ENCODE measurements at places on chromosomes 13 and 19.
A peak's percentile ranks its signal among the peaks of the same experiment; 100 is the strongest.

- no peak for DNase-seq
Measured at GRCh38 chr19:49705919-49706318, 15.0 kb downstream of the CPT1C start.

DNA sequence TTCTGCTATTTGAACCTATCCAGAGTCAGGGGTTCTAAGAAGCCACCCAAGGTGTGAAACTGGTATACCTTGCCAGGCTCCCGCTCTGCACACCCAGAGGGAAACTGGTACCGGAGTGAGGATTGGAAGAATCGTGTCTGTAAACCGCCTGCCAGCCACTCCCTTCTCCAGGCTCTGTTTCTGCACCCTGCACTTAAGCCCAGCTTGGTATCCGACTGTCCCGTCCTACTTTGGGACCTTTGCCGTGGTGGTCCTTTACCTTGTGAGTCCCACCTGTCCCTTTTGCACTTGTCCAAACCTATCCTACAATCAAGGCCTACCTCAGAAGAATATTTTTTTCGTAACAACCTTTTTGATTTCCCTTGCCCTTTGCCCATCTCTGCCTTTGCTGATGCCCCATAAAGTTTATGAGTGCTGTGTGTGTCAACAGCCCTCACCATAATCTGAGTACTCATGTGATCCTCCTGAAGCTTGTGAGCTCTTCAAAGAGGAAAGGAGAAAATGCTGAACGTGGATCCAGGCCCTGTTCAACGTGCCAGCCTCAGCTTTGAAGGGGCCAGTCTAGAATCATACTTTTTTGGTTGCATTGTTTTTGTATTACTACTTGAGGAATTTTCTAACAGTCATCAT lies 44.7 kb downstream of the GARRE1 start:
- DNase-seq, result no peak

DNA sequence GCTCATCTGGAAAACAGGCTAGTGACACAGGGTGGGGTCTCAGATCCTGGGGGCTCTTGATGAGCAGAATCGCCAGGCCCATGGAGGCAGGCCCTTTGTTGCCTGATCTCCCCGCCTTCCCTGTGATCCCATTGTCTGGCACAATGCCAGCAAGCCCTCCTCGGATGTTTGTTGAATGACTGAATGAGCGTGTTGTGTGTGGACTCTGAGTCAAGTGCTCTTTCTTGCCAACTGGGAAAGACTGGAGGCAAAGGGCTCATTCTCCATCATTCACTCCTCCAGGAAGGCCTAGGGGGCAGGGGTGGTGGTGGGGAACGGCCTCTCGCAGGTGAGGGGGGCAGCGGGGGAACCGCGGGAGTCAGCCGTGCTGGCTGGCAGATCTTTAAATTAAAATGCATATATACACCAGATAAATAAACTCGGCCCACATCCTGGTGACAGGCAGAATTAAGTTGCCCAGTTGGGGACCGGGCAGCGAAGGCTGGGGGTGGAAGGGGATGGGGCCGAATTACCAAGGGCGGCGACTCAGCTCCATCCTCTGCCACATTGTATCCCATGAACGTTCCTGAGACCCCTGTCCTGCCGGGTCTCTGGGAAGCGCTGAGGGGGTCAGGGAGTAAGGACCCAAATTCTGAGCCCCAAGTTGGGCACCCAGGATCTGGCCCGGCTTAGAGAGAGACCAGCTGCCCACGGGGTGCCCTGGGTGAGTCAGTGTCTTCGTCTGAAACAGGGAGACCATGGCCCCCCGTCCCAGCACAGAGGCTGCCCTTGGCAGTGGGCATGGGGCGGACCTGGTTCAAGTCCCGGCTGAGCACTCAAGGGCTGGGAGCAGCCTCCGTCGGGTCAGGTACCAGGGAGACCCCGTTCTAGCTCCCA lies 24.5 kb downstream of the EFNA2 start:
- DNase-seq, result no peak

GRCh38 chr19:2577722-2578335 lies 101.9 kb downstream of the GADD45B start:
- DNase-seq, result no peak

GRCh38 chr19:27859689-27860088 lies 1353.3 kb downstream of the UQCRFS1 start:
- no peak for DNase-seq

GRCh38 chr13:24995225-24995804 lies 100.6 kb upstream of the PABPC3 start:
- peak; percentile 63 for DNase-seq

GRCh38 chr19:50821248-50821612 lies 2.4 kb downstream of the KLK1 start:
- no peak for DNase-seq

GRCh38 chr19:27767234-27767633 lies 1445.7 kb downstream of the UQCRFS1 start:
- no peak for DNase-seq

- DNase-seq, result no peak
Measured at GRCh38 chr13:99823961-99824360, 147.6 kb downstream of the ZIC5 start.

GRCh38 chr13:105915146-105915850 lies 620.2 kb downstream of the EFNB2 start:
- no peak for DNase-seq

GRCh38 chr19:5478241-5478924 lies 23.2 kb downstream of the ZNRF4 start:
- no peak for DNase-seq

DNA sequence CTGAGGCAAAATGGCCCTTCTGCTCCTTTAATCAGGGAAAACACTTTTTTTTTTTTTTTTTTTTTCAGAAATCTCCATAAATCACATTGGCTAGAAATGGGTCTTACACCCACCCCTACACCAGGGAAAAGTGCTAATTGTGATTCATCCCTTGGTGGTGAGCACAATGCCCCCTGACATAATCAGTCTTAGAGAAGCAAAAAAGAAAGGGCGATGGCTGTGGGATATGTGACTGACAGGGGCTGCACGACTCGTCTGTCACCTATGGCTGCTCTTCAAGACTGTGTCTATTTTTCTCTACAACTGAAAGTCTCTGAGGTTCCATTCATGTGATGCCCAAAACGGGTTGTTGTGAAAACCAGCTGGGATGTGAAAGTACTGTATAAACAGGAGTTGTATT lies 3.6 kb upstream of the GPC6 start:
- DNase-seq, result no peak

GRCh38 chr13:66503890-66504289 lies 726.2 kb downstream of the PCDH9 start:
- DNase-seq, result no peak

GRCh38 chr19:41866284-41866683 lies 6.2 kb downstream of the RPS19 start:
- DNase-seq, result no peak

GRCh38 chr13:101398920-101399319 lies 17.4 kb downstream of the NALCN start:
- DNase-seq, result no peak

DNA sequence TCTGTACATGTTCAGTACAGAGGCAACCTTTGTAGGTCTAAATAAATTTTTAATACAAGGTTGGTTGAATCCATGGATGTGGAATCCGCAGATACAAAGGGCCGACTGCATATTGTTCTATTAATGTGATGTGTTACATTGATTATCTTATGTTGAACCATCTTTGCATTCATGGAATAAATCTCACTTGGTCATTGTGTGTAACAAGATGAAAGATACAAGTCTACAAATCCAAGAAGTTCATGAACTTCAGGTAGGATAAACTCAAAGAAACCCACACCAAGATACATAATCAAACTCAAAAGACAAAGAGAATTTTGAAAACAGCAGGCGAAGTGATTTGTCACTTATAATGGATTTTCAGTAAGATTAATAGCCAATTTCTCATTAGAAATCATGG lies 8.0 kb upstream of the TFDP1 start:
- DNase-seq, result no peak

GRCh38 chr13:43401361-43401760 lies 378.0 kb downstream of the DNAJC15 start:
- no peak for DNase-seq

DNA sequence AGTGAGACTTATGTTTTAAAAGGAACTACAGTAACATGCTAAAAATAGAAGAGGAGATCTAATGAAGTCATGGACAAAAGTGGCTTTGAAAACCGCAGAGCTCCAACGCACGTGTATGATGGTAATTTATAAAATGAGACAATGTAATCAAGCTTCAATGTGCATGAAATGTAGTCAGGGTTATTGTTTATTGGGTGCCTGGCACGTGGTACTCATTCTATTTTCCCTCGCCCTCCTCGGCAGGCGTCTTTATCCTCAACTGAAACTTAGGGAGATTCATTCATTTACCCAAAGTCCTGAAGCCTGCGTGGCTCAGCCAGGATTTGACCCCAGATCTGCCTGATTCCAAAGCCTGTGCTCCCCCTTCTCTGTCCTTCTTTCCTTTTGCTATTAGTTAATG lies 79.8 kb downstream of the CHST8 start:
- DNase-seq, result no peak

DNA sequence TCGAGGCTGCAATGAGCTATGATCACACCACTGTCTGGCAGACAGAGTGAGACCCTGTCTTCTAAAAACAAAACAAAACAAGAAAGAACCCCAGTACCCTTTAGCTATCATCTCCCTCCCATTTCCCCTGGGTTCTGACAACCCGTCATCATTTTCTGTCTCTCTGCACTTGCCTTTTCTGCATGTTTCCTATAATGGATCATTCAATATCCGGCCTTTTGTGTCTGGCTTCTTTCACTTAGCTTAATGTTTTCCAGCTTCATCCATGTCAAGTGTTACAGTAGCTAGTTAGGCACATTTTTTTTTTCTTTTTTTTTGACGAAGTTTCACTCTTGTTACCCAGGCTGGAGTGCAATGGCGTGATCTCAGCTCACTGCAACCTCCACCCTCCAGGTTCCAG lies 16.5 kb downstream of the AP2S1 start:
- DNase-seq, result no peak

GRCh38 chr13:93875547-93875946 lies 603.9 kb downstream of the DCT start:
- no peak for DNase-seq

- DNase-seq, result no peak
Measured at GRCh38 chr19:928471-929202, 2.8 kb downstream of the ARID3A start.

DNA sequence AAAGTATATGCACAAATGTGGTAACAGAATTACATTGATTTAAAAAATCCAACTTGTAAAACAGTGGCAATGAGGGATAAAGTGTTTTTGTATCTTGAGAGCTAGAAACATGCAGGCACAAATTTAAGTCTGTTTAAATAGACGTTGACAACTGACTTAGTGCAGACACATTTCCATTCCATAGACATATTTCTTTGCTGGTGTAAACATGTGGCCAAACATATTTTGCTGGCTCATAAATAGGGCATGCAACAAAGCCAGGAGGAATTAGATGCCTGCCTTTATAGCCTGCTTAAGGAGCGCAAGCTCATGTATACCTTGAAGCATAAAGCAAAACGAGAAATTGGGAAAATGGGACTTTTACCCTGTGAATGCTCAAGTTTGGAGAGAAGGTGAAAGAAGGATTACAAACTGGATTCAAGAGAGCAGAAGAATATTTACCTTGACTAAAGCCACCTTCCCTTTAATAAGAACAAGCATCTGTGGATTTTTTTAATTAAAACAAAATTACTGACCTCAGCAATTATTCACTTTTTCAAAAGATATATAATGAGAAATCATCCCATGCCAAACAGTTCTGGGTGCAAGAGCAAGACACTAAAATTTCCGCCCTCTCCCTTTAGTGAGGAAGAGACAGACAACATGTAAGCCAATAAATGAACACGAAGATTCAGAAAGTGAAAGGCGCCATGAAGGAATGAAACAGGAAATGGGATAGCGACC lies 71.0 kb downstream of the DCT start:
- DNase-seq, result no peak

GRCh38 chr19:4911786-4912672 lies 2.7 kb downstream of the UHRF1 start:
- DNase-seq, result peak; percentile 20

DNA sequence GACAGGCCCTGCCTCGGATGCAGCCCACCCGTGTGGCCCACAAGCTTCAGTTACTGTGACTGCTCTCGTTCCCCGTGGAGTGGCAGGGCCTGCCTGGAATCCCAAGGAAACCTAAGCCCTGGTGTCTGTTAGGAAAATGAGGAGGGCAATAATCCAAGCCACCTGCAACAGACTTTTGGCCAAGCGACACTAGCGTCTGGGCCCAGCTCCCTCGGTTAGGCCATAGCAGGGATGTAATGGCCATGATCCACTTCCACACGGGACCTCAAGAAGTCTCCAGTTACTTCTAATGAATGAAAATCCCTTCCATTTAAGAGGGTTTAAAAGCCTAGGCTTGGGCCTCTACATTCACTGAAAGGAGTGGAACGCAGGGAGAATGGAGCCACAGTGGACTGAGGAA lies 8.9 kb downstream of the ZC3H4 start:
- DNase-seq, result no peak

GRCh38 chr13:21684576-21684975 lies 13.7 kb downstream of the FGF9 start:
- DNase-seq, result no peak

DNA sequence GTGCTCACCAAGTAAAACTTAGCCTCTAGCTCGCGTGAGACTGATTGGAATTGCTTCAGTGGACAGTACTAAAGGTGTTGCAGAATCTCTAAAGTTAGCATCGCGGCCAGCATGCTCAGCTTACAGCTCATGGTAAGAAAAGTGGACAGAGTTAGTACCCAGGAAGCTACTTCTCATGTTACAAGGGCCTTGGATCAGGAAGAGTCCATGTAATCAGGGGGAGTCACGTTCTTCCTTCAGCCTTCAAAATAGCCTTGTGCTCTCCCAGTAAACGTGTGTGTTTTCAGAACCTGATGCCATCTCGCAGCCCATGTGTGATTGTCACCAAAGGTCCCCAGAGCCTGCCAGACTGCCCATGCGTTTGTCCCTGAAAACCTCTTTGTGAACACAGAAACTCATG lies 195.8 kb upstream of the RNF113B start:
- DNase-seq, result no peak

- peak; percentile 58 for DNase-seq
Measured at GRCh38 chr13:23466144-23467002, 32.9 kb upstream of the SACS start.

DNA sequence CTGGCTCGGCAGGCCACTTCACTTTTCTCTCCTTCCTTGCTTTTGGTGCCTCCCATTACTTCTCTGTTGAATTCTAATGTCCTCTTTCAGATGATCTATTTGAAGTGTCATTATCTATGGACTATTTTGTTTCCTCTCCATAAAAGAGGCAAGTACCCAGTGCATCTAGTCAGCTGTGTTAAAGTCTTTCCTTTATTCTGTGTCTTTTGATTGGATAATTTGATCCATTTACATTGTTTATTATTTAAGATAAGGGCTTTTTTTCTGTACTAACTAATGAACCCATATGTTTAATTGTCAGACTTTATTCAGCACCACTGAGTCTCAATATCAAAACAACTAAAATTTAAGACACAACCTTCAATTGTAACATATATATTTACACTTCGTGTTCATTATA lies 36.4 kb downstream of the IGFL3 start:
- DNase-seq, result no peak

GRCh38 chr19:1364070-1364704 lies 19.5 kb upstream of the NDUFS7 start:
- DNase-seq, result no peak

- no peak for DNase-seq
Measured at GRCh38 chr13:110531671-110532083, 29.8 kb downstream of the RAB20 start.
